ENCODE measurements at places on chromosomes 11 and 22.

DNA sequence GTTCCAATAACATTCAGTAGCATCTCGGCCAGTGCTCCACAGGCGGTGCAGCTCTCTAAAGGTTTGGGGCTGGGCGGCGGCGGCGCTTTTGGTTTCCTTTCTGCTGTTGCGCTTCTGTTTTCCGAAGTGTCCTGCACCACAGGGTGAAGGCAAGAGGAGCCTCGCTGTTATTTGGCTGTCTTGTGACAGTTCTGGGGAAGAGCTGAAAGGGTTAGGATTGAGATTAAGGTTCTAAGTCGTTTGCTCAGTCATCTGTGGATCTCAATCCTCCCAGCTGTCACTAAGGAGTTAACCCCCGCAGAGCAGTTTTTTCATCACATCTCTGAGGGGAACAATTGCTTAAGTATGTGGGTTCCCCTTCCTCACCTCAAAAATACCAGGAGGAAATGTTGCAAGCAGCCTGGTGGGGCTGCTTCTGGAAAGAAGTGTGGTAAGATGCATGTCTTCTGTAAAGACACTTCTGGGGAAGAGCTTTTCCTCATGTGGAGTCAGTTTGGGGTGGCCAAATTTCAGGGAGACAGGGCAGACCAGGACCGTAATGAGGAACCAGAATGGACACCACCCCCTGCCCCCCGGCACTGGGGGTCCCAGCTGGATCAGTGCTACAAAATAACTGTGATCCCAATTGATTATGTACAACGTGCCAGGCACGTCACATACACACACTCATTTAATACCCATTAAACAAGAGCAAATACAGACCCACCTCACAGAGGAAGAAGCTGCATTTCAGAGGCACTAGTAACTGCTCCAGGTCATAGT, 14.2 kb downstream of the TMEM121B start:
- no peak for DNase-seq

DNA sequence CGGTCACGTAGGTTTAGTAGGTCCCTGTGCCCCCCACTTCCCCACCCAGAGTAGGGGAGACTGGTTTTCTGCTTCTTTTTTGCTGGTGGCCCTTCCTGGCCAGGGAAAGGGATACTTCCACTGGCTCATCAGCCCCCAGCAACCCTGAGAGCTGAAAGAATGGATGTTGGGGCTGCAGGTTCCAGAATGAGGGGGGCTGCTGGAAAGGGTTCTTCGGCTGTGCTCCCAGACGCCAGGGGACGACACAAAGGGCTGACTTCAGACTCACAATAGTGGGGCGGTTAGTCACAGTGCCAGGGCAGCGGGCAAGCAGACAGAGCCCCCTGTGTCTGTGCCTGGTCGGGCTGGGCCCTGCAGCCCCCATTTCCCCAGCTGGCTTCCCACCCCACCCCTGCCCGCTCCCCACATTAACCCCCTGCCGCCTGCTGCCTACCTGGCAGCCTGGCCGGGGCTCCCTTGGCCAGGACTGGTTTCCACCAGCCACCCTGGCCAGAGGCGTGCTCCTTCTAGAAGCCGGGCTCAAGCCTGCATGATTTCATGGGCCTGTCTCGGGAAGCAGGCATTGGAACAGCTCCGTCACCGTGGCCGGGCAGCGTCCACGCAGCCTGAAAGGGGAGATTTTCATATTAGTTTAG, 79.1 kb upstream of the WNT7B start:
- DNase-seq: no peak

DNA sequence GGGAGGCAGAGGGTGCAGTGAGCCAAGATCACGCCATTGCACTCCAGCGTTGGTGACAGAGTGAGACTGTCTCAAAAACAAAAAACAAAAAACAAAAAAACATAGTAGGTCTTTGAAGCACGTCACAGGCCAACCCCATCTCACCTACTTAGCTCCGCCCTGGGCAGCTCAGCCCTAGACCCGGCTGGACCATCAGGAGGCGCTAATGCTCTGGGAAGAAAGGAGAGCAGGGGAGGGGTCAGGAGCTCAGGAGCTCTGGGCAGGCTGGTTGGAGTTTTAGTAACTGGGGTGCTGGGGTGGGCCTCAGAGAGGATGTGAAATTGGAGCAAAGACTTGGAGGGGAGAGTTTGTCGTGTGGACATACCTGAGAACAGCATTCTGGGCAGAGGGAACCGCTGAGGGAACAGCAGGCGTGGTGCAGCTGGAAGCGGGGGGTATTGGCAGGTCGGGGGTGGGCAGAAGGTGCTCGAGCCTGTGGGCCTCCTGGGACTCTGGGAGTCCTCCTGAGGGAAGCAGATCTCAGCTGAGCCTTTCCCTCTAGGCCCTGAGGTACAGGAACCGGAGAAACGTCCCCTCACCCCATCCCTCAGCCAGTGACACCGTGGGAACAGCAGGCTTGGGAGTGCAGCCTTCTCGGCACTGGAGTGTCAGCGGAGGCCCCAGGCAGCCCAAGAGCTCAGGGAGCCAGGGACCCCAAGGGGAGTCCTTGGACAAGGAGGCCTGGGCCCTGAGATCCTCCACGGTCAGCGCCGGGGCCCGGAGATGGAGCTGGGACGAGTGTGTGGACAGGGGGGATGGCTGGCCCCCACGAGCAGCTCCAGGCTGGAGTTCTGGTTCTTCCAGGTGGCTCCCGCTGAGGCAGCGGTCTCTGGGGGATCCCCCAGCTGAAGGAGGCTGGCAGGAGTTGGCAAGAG, 2.2 kb upstream of the RPS6KA4 start:
- peak; percentile 53 for DNase-seq

GRCh38 chr11:92362989-92363388, 138.4 kb downstream of the FAT3 start:
- DNase-seq: no peak

- no peak for DNase-seq
Measured at GRCh38 chr11:47183969-47184368, 2.3 kb downstream of the PACSIN3 start.

DNA sequence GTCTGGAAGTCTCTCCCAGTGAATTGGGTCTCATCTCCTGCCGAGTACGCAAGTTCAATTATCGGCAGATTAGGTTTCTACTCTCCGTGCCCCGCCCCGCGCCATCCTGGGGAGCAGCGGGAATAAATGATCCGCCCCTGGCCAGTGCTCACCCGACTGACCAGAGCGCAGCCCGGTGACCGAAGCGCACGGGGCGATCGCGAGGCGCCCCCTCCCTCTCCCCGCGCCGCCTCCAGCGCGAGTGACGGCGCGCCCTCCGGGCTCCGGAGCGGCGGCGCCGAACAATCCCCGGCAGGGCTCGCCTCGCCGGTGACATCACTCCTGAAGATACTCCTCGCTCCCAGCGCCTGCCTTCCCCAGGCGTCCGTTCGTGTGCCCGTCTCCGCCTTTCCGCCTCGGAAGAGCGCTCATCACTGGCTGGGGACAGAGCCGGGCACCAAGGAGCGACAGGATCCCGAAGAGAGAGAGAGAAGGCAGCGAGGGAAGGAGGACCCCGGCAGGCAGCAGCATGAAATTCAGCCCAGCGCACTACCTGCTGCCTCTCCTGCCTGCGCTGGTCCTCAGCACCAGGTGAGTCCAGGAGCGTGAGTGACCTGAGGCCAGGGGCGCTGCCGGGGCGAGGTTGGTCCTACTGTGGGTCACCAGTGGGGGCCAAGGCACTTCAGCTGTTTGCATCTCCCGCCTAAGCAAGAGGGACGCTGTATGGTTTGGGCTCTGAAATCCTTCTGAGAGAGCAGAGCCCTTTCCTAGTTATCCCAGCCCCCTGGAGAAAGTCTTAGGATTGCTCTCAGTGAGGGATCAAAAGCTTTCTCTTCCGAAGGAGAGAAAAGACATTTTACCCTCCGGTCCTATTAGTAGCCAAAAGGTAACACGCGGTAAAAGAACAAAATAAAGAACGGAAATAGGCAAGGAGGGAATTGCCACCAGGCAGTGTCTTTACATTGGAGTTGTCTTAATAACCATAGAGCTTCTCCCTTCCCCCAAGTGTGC, at the start of gene LUZP2:
LUZP2 (plus strand) TSS at position 318 of the 990 bp plus-strand sequence.
- no peak for DNase-seq

- peak; percentile 54 for DNase-seq
Measured at GRCh38 chr11:68690671-68691401, 6.5 kb downstream of the GAL start.

GRCh38 chr22:37309211-37310074, 27.1 kb downstream of the CYTH4 start:
- DNase-seq: peak; percentile 77

DNA sequence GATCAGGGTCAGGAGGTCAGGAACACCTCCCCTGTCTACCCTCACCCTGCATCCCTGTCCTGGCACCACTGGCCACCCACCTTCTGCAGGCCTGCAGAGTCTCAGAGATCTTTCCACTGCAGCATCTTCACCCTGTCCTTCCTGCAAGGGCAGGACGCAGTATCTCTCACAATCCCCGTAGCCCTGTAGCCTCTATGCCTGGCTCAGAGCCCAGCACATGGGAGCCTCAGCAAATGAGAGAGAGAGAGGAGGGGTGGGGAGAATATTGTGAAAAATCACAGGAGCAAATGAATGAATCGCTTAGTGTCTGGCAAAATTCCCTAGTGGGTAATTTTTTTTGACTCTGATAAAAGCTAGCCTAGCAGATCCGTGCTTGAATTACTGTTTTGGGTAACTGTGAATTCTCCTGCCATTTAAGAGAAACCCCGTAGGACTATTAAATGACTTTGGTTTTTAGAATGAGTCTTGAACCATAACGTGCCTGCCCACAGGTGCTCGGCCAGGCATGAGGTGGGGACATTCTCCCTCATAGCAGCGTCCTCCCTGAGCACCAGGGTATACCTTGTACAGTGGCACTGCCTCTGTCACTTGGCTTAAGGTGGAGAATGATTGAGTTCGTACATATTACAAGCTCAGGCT, 91.5 kb downstream of the MORC2 start:
- no peak for DNase-seq

DNA sequence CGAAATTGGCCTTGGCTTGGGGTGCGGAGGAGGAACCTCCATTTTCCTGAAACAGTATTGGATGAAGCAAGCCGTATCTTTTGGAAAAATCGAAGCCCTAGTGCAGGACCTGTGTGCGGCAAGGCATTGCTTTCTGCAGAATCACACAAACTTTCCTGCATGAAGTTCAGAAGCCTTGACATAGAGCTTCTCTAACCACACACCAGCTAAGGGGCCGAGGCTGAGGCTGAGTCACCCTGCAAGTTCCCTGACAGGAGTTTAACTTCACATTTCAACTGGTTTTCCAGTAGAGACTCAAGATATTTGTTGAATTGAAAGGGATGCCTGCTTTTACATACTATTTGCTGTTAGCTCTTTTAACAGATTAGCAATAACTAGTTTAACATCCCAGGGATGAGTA, 67.8 kb downstream of the TCF20 start:
- peak; percentile 25 for DNase-seq

GRCh38 chr11:60915248-60915914, 1.4 kb downstream of the TMEM109 start:
- DNase-seq: peak; percentile 64

GRCh38 chr11:78365381-78365792, 52.2 kb downstream of the GAB2 start:
- no peak for DNase-seq

DNA sequence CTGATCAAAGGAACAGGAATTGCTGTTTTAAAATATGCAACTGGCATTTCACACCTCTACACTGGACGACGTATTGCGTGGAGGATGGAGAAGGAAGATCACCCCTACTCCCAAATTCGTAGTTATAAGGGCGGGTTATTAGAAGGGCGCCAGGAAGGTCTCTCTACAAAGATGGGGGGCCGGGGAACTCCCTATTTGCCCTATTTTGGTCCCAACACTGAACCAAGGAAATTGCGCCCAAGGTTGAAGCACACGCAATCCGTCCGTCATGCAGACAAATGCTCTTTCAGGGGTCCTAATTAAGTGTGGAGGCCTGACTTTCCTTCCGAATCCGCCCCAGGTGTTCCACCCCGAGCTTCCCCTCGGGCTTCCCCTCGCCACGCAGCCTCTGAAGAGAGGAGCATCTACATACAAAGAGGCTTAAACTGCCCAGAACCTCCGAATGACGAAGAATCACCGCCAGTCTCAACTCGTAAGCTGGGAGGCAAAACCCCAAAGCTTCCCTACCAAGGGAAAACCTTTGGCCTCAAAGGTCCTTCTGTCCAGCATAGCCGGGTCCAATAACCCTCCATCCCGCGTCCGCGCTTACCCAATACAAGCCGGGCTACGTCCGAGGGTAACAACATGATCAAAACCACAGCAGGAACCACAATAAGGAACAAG, 396 bp downstream of the NPAT start:
- peak; percentile 37 for DNase-seq

DNA sequence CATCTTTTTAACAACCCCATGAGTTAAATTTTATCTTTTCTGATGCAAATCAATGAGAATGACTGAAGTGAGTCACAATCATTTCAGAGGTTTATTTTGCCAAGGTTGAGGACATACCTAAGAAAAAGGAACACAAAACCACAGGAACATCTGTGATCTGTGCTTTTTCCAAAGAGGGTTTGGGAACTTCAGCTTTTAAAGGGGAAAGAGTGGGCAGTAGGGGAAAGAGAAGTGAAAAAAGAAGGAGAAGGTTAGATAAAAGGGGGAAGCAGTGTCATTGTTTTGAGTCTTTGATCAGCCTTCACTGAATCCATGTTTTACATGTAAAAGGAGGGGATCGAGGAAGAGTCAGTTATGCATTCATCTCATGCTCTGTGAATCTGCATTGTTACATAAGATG, 45.3 kb upstream of the SPON1 start:
- no peak for DNase-seq

DNA sequence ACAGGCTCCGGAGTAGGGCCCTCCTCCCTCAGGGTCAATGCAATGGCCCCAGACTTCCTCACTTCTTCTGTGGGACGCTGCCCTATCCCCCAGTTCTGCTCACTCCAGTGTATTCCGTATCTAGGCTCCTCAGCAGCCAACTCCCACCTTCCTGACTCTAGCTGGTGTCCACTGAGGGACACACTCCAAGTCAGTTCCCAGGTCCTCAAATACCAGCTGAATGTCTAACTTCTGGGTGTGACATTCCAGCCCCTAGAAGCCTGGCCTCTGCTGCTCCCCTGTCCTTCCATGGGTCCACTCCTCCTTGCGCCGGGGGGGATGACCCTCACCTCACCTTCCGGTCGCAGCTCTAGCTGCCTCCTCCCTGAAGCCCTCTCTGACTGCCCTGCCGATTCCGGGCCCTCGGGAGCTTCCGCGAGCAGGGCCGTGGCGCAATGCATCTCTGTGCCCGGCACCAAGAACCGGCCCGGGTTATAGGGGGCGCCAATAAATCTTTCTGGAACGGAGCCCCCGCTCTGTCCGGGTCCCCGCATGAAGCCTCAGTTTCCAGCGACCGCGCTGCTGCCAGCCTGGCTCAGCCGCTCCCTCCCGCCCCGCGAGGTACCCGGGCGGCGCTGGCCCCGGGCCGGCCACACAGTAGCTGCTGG, 15.4 kb downstream of the BAD start:
- no peak for DNase-seq

GRCh38 chr11:99188221-99188620, 167.5 kb downstream of the CNTN5 start:
- DNase-seq: no peak

DNA sequence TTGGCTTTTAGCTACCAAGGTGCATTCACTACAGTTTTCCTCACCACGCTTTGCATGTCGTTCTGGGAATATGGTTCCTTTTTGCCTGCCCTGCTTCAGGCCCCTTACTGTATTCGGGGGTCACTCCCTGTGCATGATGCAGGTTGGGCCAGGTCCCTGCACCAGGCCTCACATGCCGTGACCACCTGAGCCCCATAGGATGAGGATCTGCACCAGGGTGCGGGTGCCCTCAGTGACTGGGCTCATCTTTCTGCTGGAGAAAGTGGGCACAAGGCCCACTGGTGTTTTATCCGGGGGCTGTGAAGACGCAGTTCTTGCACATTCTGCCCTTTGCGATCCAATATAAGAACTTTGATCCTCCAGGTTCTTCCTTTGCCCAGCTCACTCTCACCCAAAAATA, 45.7 kb upstream of the CABP7 start:
- DNase-seq: no peak

GRCh38 chr11:119025978-119026766, 4.5 kb downstream of the SLC37A4 start:
- no peak for DNase-seq
